HT-29 (cell line): ENCODE measurements at places on chromosomes 5 and 9. TPM values are rescaled to one million over a fixed set of nuclear protein-coding genes. Genes with fewer than 3 reads are reported as not detected.

The RASGRF2 gene
- 8.8 and 10.3 TPM in 2 replicates for total RNA-seq

The FAM153A gene
- total RNA-seq, result not detected in 2 replicates

The DNAH5 gene
- 0.73 and 1.1 TPM in 2 replicates for total RNA-seq

The ZBED3 gene
- 2.6 and 3.6 TPM in 2 replicates for total RNA-seq

The MSMP gene
- total RNA-seq, result 0.28 TPM in 1 of 2 replicates, not detected in the other

The LVRN gene
- not detected in 2 replicates for total RNA-seq

The GPR150 gene
- not detected in 2 replicates for total RNA-seq

The OLFM1 gene
- total RNA-seq, result not detected in 2 replicates

The LURAP1L gene
- total RNA-seq, result 26.8 and 27.0 TPM in 2 replicates

The ZNF483 gene
- not detected in 2 replicates for total RNA-seq

The C5orf34 gene
- total RNA-seq, result 2.5 and 3.8 TPM in 2 replicates

The PCDHAC2 gene
- total RNA-seq, result 0.03 and 0.10 TPM in 2 replicates

The ROPN1L gene
- total RNA-seq, result not detected in 2 replicates

The FGF10 gene
- not detected in 2 replicates for total RNA-seq

The PAPPA gene
- not detected in 2 replicates for total RNA-seq

The FOXD4L3 gene
- total RNA-seq, result not detected in 2 replicates

The POLR1E gene
- total RNA-seq, result 17.7 and 21.8 TPM in 2 replicates

The MSANTD3 gene
- 16.5 and 18.6 TPM in 2 replicates for total RNA-seq

The PCDHA2 gene
- 0.05 TPM in 1 of 2 replicates, not detected in the other for total RNA-seq

The FNBP1 gene
- total RNA-seq, result 2.4 and 3.1 TPM in 2 replicates

The GRM6 gene
- total RNA-seq, result not detected in 2 replicates
